ENCODE measurements at places on chromosomes 5 and 9. TPM values are rescaled to one million over a fixed set of nuclear protein-coding genes. Genes with fewer than 3 reads are reported as not detected.

Gene RASGEF1C
- 0.67 TPM for total RNA-seq

Gene PCDHB6
- 0.12 TPM for total RNA-seq

Gene C9
- total RNA-seq, result not detected

Gene OR2K2
- not detected for total RNA-seq

Gene FCHO2
- total RNA-seq, result 12.1 TPM

Gene PCDHB4
- 2.6 TPM for total RNA-seq

Gene PCDHB9
- total RNA-seq, result 2.5 TPM

Gene DMRTA1
- total RNA-seq, result 0.43 TPM

Gene IL5
- not detected for total RNA-seq

Gene DBH
- total RNA-seq, result not detected

Gene CDC20B
- not detected for total RNA-seq
